ENCODE measurements at places on chromosomes 11 and 22.
A peak's percentile ranks its signal among the peaks of the same experiment; 100 is the strongest.

DNA sequence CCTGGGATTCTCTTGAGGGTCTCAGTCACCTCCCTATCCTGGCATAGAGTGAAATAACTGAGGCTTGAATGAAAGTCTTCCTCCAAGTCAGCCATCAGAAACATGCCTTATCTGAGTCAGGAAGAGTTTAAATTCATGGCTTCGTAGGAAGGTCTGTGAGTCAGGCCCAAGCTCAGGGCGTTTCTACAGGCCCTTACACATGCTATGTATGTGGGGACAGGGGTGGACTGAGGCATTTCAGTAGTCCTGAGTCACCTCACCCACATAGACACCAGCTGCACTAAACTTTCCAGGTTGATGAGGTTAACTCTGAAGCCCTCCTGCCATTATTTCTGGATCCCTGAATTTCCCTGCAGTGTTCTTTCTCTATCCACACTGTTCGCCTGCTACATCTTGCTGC is 134.6 kb upstream of the RCN1 start:
- no peak for DNase-seq

GRCh38 chr11:67349036-67349435 is 4.3 kb downstream of the POLD4 start:
- DNase-seq, result no peak

DNA sequence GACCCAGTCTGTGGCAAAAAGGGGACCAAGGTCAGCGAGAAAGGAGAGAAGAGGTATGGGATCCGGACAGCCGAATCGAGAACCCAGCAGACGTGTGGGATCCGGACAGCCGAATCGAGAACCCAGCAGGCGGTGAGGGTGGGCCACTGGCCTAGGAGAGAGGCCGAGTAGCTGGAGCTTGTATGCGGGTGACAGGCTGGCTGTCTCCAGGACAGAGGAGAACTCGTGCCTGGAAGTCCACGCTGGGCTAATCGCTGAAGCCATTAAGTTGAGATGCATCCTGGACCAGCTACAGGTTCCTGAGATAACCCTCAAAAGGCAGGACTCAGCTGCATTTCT is 6.0 kb downstream of the CERK start:
- no peak for DNase-seq

DNA sequence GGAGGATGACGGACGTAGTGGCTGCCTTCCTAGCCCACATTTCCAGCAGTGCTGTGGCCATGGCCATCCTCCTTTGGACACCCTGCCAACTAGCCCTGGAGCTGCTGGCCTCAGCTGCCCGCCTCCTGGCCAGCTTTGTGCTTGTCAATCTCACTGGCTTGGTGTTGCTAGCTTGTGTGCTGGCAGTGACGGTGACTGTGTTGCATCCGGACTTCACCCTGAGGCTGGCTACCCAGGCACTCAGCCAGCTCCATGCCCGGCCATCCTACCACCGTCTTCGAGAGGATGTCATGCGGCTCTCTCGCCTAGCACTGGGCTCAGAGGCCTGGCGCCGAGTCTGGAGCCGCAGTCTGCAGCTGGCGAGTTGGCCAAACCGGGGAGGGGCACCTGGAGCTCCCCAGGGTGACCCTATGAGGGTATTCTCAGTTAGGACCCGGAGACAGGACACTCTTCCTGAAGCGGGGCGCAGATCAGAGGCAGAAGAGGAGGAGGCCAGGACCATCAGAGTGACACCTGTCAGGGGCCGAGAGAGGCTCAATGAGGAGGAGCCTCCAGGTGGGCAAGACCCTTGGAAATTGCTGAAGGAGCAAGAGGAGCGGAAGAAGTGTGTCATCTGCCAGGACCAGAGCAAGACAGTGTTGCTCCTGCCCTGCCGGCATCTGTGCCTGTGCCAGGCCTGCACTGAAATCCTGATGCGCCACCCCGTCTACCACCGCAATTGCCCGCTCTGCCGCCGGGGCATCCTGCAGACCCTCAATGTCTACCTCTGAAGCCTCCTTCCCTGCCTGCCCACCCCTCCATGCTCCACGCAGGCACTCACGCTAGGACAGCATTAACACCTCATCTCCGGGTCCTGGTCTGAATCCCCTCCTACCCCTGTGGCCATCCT is 1.6 kb downstream of the RNF26 start:
- DNase-seq, result no peak

GRCh38 chr11:99020352-99021225 is at the start of gene CNTN5:
Gene CNTN5 (plus strand): TSS chr11:99020949.
- DNase-seq, result peak; percentile 64

DNA sequence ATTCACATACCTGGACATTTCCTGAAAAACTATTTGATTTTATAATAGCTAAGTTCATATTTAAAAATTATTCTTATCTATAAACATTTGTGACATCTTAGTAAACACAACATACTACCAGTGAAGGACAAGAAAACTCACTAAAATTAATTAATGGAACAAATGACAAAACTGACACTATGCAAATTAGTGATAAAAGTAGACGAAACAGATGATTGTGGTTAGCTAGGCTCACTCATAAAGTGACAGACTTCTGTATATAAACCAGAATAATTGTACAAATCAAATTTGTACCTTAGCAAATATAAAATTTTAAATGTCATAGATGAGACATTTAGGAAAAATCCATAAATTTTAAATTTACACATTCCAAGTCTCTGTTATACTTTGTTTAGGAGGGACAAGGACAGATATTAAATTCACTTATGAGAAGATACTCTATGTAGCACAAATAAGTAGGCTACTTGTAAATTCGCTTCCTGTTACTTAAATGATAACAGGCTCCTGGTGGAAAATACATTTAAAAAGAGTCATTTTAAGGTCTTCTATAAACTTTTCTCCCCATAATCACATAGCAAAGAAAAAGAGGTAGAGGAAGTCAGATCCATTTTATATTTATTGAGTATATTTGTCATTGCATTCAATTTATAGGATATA is 81.2 kb downstream of the KIF18A start:
- DNase-seq, result no peak

GRCh38 chr11:68090706-68091105 is 30.5 kb downstream of the CHKA start:
- DNase-seq, result no peak

DNA sequence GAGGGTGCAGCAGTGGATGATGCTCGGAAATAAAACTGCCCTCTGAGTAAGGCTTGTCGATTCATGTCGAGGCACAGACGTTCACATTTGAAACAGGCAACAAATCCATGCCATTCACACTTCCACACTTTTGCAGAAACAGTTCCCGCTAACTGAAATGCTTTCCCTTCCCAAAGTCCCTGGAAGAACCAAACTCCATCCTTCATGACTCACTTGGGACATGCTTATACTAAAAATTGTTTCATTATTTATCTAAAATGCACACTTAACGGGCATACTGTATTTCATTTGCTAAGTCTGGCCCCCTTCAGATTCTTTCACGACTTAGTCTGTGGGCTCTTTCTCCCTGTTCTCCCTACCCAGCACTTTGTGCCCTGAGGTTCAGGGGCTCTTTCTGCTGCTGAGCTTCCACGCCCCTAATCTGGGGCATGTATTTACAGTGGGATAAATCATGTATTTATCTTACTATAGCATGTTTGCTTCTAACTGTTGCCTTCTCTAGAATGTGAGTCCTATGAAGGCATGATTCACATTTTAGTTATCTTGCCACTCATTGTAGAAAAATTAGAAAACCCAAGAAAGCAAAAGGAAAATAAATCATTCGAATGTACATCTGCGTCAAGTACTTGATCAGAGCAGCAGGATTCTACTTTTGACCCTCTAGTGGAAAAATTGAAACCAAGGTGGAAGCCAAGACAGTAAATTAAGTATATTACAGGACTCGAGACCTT is 12.5 kb downstream of the SCGB1A1 start:
- no peak for DNase-seq

DNA sequence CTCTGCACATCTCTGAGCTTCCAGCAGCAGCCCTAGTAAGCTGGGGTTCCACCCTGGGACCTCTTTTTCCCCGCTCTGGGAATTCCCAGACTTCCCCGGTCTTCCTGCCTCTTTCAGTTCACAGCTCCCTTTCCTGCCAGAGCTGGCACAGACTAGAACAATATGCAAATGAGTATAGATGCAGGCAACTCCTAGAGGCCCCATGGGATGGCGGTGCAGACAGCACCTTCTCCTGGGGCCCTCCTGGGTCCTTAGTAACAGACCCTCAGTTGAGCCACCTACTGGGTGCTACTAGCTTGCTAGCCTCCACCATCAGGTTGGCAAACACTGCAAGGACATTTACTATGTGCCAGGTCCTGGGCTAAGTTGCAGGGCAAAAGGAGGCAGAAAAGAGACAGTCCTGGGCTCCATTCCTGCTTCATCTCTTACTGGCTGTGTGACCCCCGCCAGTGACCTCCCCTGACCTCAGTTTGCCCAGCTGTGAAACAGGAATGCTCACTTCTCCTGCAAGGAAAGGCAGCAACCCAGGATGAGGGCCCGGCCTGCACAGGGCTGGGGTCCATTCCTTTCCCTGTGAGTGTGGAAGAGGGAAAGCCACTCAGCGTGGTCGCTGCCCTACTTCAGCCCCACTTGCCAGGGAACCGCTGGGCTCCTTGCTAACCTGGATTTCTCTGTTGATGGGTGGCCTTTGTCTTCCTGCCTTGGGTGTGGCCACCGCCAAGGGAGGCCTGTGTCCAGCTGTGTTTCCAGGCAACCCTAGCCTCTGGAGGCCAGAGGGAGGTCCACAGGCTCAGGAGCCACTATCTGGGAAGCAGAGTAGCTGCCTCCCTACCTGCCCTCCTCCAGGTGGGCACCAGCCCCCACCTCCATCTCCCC is 7.3 kb downstream of the RELT start:
- no peak for DNase-seq

GRCh38 chr11:35933320-35933871 is 10.5 kb upstream of the LDLRAD3 start:
- no peak for DNase-seq

GRCh38 chr22:50304528-50305392 is 2.7 kb downstream of the PLXNB2 start:
- DNase-seq, result no peak

Data from left renal pelvis (tissue), 4 donors.